ENCODE measurements at places on chromosomes 4 and X.

DNA sequence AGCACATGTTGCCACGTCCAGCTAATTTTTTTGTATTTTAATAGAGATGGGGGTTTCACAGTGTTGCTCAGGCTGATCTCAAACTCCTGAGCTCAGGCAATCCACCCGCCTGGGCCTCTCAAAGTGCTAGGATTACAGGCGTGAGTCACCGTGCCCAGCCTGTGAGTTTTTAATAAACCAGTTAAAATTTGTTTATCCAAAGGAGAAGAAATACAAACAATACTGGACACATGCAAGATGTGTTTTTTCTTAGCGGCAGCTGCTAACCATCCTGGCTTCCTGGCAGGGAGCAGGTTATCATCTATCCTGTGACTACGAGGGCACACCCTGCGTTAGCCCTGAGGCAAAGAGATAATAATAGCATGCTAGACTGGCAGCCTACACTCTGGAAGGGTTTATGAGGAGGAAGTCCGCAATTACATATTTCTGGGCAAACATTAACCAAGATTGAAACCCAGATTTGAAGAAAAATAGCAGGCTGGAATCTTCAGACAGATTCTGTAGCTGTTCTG is 191.4 kb downstream of the SPRY1 start:
- no peak for DNase-seq

DNA sequence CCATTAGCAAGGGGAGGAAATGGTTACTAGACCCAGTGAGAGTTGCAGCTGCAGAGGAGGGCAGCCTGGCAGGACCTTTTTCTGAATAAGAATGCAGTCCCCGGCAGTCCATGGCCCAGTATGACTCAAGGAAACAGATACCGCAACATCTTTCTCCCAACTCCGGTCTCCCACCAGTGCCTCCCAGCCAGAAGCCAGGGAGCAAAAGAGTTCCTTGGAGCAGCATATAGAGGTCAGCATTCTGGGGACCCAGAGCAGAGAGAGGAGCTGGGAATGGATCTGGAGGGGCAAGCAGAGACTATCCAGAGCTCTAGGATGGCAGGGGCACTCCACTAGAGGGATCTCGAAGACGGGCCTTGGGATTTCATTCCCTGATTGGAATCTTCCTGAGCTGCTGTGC is 339.2 kb upstream of the AADAT start:
- no peak for DNase-seq

DNA sequence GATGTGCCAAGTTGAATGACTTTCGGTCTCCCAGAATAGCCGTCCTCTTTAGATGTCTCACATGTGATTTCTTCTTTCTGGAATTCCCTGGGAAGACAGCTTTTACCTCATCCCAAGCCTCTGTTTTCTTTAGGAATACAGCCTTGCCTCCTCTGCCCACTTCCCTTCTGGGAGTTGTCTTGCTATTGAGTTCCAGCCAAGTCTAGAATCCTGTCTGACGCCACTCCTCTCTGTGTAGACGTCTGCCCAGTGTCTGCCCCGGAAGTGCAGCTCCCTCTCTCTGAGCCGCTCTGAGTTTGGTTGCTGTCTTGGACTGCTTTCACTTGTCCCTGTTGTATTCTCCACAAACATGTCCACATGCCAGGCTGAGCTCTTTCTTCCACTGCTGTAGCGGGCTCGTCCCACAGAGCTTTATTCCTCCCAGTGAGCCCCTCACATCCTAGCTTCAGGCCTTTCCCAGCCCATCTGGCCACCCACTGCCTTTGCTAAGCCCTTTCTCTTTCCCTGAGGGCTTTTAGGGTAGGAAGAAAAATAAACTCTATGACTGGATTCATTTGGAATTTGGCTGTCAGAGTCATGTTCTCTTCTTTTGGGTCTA is 9.0 kb upstream of the IGFBP7 start:
- no peak for DNase-seq

- no peak for DNase-seq
These were observed 51.9 kb downstream of the ARX start for GRCh38 chrX:24963823-24964222.

DNA sequence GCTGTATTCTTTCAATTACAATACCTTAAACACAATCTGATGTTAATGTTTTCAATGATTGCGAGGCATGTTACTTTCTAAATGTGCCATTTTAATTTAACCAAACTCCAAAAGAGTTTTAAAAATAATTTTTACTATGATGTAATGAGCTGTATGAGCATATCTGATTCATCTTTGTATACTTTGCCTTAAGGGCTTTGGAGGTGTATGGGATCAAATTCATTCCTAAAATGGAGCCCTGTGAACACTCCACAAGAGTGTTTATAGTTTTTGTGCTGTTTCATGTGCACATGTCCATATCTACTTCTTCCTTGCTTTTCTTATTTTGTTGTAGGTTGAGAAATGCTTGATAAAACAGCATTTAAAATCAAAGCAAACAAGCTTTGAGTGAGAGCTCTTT is 82.4 kb downstream of the ATP10D start:
- no peak for DNase-seq

DNA sequence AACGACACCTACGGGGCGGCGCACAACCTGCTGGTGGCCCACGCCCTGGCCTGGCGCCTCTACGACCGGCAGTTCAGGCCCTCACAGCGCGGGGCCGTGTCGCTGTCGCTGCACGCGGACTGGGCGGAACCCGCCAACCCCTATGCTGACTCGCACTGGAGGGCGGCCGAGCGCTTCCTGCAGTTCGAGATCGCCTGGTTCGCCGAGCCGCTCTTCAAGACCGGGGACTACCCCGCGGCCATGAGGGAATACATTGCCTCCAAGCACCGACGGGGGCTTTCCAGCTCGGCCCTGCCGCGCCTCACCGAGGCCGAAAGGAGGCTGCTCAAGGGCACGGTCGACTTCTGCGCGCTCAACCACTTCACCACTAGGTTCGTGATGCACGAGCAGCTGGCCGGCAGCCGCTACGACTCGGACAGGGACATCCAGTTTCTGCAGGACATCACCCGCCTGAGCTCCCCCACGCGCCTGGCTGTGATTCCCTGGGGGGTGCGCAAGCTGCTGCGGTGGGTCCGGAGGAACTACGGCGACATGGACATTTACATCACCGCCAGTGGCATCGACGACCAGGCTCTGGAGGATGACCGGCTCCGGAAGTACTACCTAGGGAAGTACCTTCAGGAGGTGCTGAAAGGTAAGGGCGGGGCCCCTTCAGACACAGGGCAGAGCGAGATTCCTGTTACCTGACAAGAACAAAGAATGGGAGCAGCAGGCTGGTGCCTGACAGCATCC is 11.7 kb downstream of the RPL9 start:
- DNase-seq: no peak

DNA sequence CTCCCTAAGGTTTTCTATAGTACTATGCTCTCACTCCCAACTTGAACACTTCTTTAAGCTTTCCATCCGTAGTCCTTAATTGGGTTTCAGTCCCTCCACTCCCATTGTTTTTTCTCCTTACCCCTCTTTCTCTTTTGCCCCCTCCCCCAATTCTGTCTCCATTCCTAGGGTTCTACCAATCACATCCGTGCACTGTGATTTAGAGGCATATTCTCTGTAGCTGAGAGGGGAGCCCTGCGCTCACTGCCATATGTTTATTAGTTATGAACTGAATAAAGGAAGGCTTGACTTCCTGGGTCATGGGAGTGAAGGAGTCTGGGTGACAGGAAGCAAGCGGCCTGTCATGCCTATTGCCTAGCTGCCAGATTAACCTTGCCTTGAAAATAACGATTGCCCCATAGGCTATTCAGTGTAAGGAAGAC is 471 bp downstream of the MCTS1 start:
- no peak for DNase-seq

GRCh38 chrX:68868902-68869800 is 40.3 kb downstream of the EFNB1 start:
- DNase-seq: no peak

GRCh38 chrX:151505796-151506195 is 57.7 kb upstream of the PASD1 start:
- no peak for DNase-seq

DNA sequence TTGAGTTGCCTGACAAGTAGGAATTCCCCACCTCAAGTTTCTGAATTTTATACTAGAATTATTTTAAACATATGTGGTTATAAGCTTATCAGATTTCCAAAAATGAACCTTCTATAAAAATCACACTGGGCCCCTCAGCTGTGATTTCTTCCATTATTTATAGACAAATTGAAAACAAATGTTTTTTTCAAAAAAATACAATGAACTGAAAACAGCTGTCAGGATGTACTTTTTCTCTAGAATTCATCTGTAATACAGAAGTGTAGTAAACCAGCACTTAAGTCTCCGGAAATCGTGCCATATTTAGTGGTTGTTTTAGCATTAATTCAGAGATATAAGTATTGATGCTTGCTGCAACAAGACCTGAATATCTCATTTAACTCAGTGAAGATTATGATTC is 74.0 kb downstream of the SPRY1 start:
- DNase-seq: no peak

GRCh38 chr4:106864231-106864630 is 171.9 kb downstream of the DKK2 start:
- DNase-seq: no peak

- DNase-seq: no peak
These were observed 654 bp downstream of the ATOH1 start for GRCh38 chr4:93828995-93829819.

DNA sequence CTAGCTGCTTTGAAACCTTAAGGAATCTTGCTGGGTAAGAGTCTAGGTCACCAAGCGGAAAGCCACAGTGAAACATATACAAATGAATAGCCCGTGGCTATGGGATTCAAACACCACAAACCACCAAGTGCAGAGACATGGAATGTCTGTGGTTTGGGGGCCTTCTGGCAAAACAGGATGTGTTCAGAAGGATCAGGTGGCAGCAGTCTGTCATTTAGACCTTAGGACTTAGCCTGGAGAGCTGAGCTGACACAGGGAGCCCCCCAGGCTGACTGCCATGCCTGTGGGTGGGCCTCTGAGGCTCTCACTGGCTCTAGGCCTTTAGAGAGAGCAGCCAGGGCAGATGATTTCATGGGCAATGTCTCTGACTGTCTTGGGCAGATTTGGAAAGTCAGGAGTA is 225.6 kb downstream of the FBXW7 start:
- no peak for DNase-seq

DNA sequence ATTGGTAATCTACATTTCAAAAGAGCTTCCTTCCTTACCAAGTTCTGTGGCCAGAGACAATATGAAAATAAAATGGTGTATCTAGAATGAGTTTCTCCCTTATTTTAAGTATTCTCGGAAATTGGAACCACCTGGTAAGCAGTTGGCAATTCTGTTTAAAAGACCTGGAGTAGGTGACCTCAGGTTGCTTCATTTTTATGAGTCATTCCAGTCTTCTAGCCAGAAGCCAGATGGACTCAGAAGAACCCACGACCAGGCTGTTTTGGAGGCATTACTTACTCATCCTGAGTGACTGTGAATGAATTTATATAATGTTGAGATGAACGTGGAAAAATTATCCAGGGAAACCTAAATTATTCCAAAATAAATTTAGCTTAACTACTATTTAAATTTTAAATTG is 9.1 kb downstream of the BMPR1B start:
- no peak for DNase-seq

GRCh38 chr4:88062843-88063242 is 55.4 kb downstream of the PKD2 start:
- DNase-seq: no peak

DNA sequence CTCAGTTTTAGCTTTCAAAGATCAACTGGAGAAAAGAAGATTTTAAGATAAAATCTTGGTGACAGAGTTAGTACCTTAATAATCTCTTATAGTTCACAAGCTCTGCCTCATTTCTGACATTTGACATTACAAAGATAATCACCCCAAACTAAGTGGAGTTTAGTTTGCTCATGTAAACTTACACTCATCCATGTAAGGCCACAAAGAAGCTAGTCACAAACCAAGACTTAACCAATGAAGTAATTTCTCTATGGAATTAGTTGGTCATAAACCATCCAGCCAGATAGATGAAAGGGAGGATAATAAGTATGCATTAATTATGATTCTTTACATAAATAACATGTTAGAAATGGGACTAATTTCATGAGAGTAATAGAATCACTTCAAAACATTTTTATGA is 159.2 kb downstream of the FAM13A start:
- no peak for DNase-seq

DNA sequence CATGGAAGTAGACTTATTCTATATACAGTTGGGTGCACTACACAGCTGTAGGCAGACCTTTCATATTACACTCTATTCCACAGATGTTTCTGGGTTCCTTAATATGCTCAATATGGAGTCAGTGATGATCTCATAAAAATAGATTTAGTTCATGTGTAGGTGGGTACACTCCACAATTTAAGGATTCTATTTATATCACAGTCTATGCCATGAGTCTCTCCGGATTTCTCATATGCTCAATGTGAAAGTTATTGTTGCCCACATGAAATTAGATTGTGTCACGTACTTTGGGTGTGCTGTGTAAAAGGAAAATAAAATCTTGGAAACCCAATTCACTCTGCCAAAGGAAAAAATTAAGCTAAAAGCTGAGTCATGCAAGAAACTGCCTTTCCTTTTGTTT is 32.5 kb upstream of the TASL start:
- DNase-seq: no peak

DNA sequence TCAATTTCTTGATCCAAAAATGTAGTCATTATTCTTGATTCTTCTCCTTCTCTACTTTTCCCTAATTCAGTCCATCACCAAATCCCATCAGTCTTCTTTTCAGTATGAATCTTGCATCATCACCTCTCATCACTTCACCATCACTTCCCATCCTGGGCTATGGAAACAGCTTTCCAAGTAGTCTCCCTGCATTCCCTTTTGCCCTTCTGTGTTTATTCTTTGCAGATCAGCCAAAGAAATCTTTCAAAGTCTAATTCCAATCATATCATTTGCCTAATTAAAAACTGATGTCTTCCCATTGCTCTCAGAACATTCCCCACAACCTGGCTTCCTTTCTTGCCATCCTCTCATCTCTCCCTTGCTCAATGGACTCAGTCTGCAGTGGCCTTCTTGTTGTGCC is 201.7 kb upstream of the ADAMTS3 start:
- DNase-seq: no peak

DNA sequence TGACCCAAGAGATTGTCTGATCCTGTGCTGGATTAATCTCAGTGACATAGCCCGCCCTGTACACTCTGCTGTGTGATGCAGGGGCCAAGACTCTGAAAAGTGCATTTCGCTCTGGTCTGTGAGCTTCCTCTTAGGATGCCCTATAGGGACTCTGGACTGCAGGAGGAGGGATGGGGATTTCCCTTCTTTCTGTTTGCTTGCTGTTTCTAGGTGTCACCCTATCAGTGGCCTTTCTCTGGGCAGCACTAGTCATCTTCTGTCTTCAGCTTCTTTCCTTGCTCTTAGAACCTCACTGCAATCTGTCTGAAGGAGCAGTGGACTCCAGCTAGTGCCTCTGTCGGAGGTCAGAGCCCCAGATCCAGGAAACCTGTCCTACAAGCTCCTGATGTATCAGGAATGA is 34.5 kb upstream of the SCRG1 start:
- DNase-seq: no peak

GRCh38 chrX:56728752-56729151 is 291 bp upstream of the NBDY start:
- DNase-seq: no peak

- no peak for DNase-seq
These were observed 15.0 kb upstream of the TMEM144 start for GRCh38 chr4:158195297-158195696.

GRCh38 chr4:157075811-157076577 is at the start of gene GLRB:
Gene GLRB (plus strand): TSS chr4:157076150. CDS start chr4:157078025, 1,875 bp downstream.
- no peak for DNase-seq

GRCh38 chr4:36332023-36332781 is 50.8 kb downstream of the DTHD1 start:
- no peak for DNase-seq

GRCh38 chr4:10606483-10607155 is 77.9 kb downstream of the CLNK start:
- no peak for DNase-seq

- no peak for DNase-seq
These were observed 940.3 kb upstream of the LCORL start for GRCh38 chr4:18961879-18962278.
